ENCODE measurements at places on chromosomes 12 and 14.

- DNase-seq, result no peak
- no peak overlapping the region for H3K27ac ChIP-seq
- no peak overlapping the region for H3K4me3 ChIP-seq
- H3K36me3 ChIP-seq, result peaks cover 2% of the 10 kb centered on the region
Observed at GRCh38 chr12:93614917-93615596, 42.6 kb downstream of the SOCS2 start.

DNA sequence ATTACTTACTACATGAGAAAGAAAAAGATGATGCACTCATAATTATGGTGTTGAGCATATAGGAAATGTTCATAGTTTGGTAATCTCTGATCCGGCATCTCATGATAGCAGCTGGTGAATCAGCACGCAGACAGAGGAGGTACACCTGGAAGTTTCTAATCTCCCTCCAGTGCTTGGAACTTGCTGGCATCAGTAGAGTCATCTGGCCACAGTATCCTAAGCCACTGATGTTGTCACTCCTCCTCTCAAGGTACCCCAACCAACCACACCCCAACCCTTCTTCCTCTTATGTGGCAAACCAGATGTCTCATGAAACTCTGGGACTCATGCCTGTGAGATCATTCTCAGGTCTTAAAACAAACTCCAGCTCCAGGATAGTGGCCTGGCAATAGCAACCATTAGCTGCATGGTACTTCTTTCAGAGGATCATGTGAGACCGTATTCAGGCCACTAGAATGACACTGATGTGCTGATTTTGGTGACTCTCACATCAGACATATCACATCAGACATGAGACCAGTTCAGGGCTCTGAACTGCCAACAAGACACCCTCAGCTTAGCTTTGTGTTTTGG lies 143.0 kb downstream of the RASSF9 start:
- H3K4me1 ChIP-seq, result no peaks in the 10 kb centered on the region
- no peaks in the 10 kb centered on the region for H3K36me3 ChIP-seq
- H3K27ac ChIP-seq, result no peak overlapping the region
- H3K27me3 ChIP-seq, result no peaks in the 10 kb centered on the region
- no peak for DNase-seq

- H3K4me1 ChIP-seq, result no peaks in the 10 kb centered on the region
- no peaks in the 10 kb centered on the region for H3K27me3 ChIP-seq
Observed at GRCh38 chr12:70982991-70983390, 62.5 kb upstream of the PTPRR start.

GRCh38 chr12:1618489-1618888 lies 10.5 kb upstream of the WNT5B start:
- H3K27ac ChIP-seq, result no peak overlapping the region
- H3K4me1 ChIP-seq, result peaks cover 11% of the 10 kb centered on the region
- DNase-seq, result no peak
- no peak overlapping the region for H3K4me3 ChIP-seq
- peaks cover 9% of the 10 kb centered on the region for H3K36me3 ChIP-seq

GRCh38 chr14:100423317-100424010 lies 100.3 kb downstream of the SLC25A47 start:
- no peak for DNase-seq
- no peak overlapping the region for H3K4me3 ChIP-seq
- no peaks in the 10 kb centered on the region for H3K36me3 ChIP-seq
- H3K27ac ChIP-seq, result peak overlapping the region; percentile 34

- peaks cover 2% of the 10 kb centered on the region for H3K4me1 ChIP-seq
- no peak for DNase-seq
- no peaks in the 10 kb centered on the region for H3K27me3 ChIP-seq
- no peak overlapping the region for H3K4me3 ChIP-seq
- H3K36me3 ChIP-seq, result peaks cover 2% of the 10 kb centered on the region
- no peak overlapping the region for H3K27ac ChIP-seq
Observed at GRCh38 chr12:68733661-68734071, 12.3 kb upstream of the SLC35E3 start.

GRCh38 chr12:93137656-93138612 lies 208.8 kb upstream of the EEA1 start:
- H3K27ac ChIP-seq, result peak overlapping the region; percentile 29
- H3K27me3 ChIP-seq, result peaks cover 9% of the 10 kb centered on the region
- peaks cover 16% of the 10 kb centered on the region for H3K4me1 ChIP-seq
- no peak for DNase-seq
- H3K4me3 ChIP-seq, result no peak overlapping the region
- no peaks in the 10 kb centered on the region for H3K36me3 ChIP-seq

DNA sequence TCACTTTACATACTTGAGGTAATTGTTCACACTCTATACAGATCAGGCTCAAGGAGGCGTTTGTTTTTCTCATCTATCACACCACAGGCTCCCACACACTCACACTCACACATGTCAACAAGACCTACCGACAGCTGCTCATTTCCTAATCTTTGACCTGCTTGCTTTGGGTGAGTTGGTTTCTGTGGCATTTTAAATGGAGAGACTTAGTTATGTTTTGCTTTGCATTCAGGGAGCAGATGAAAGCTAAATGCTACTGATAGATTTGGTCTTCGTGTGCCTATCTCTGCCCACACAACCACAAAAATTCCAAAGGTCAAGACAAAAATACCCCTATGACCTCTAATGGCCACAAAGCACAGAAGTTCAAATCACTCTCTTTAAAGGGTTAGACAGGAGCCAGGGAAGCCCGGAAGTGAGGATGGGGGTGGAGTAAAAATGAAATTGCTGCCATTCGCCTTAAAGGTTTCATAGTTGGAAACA lies 203.5 kb upstream of the G2E3 start:
- no peak for DNase-seq
- peak overlapping the region; percentile 25 for H3K4me3 ChIP-seq
- H3K36me3 ChIP-seq, result no peaks in the 10 kb centered on the region
- H3K27ac ChIP-seq, result no peak overlapping the region
- H3K4me1 ChIP-seq, result peaks cover 6% of the 10 kb centered on the region

DNA sequence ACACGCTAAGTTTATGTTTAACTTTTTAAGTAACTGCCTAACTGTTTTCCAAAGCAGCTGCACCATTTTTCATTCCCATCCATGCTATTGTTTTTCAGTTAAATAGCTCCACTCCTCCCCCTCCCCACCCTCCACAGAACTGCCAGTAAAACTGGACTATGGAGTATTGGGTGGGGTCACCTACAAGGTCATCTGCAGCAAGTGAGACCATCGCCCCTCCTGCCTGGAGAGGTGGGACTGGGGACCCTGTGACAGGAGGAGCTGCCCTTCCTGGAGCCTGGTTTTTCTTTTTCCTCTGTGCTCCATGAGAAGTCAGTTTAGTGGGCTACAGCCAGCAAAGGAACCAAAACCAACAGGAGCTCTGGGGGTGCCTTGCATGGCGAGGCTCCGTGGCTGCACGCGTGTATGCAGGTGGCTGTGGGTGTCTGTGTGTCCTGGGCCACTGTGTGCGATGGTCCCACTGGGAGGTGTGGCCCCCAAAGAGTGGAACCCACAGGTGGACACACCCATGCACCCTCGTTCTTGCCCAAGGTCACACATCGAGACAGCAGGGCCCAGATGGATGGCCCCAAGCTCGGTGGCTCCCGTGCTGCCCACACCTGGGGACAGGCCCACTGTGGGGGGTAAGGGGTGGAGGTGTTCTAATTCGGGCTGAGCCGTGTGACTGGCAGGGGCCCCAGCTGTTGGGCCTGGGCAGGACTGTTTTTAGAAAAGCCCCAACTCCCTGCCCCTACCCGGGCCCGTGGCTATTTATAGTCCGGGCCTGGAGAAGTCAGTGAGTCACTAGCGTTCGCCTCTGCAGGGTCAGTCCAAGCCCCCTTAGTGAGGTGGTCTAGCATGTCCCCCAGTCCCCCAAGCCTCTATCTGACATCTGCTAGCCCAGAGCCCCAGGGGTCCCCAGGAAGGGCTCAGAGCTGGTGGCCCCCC lies 2.3 kb upstream of the ADSS1 start:
- peaks cover 2% of the 10 kb centered on the region for H3K36me3 ChIP-seq
- no peak overlapping the region for H3K4me3 ChIP-seq
- no peak overlapping the region for H3K27ac ChIP-seq
- no peaks in the 10 kb centered on the region for H3K27me3 ChIP-seq

DNA sequence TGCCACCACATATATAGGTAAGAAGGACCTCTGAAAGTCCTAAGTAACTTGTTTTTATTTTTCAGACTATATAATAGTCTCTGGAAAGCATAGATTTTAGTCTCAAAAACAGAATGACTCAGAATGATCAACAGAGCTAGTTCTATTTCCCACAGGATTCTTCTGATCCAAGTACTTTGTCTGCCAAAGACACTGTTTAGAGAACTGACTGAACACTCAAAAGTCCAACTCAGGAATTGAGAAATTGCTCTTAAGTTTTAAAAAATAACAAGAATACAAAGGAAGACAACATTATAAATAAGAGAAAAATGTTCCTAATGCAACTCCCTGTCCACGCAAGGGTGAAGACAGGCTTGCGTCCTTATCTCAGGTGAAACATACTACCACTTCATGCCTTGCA lies 29.0 kb downstream of the LGMN start:
- peaks cover 7% of the 10 kb centered on the region for H3K4me1 ChIP-seq
- no peak overlapping the region for H3K27ac ChIP-seq
- no peaks in the 10 kb centered on the region for H3K27me3 ChIP-seq
- DNase-seq, result no peak

- no peaks in the 10 kb centered on the region for H3K36me3 ChIP-seq
- H3K27ac ChIP-seq, result no peak overlapping the region
- peaks cover 3% of the 10 kb centered on the region for H3K4me1 ChIP-seq
- DNase-seq, result no peak
Observed at GRCh38 chr12:121050725-121051124, 11.7 kb upstream of the OASL start.

Data from T-helper 17 cell (primary cell).